ENCODE measurements at places on chromosomes 2 and 18. TPM values are rescaled to one million over a fixed set of nuclear protein-coding genes. Genes with fewer than 3 reads are reported as not detected.
A peak's percentile ranks its signal among the peaks of the same experiment; 100 is the strongest.

DNA sequence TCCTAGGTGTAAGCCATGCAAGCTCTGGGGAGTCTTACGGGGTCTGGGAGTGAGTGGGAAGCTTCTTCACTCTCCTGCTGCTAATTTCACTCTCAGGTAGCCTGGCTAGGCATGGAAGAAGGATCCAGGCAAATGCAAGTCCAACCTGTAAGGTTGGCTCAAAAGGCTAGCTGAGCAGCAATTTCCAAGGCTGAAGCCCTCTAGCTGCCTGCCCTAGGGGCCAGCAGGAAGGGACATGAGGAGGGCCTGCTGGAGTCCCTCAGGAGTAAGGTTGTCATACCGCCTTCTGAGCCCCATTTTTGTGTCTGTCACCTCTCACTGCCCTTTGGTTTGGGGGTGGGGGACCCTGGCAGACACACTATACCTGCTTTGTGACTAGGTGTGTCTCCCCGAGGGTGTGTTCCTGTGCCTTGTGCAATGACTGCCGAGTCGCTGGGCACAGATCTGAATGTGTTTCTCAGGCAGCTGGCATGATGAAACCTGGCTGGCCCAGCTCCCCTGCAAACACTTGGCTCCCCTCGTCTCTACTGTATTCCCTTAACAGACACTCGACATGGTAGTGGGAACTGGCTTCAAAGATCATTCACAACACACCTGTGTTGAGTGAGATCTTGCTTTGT lies 123.9 kb upstream of the FAM136A start:
- no peak overlapping the region for H3K4me3 ChIP-seq
- no peaks in the 10 kb centered on the region for H3K36me3 ChIP-seq
- no peaks in the 10 kb centered on the region for H3K4me1 ChIP-seq
- H3K27ac ChIP-seq: no peak overlapping the region
- DNase-seq: no peak

CXCR2 gene
- total RNA-seq: not detected

DNA sequence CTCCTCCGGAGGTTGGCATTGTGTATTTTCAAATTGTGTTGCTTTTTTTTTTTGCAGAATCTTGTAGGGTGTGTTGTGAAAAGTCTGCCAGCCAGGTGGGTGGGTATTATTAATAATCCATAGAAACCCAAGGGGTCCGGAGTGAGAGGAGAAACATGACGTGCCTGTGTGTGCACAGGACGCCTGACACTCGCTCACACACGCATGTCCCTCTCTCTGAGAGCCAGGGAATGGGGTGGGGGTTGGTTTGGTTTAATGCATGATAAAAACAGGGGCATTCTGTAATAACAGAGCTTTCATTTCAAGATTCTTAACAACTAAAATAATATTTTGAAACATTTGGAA lies 224.8 kb downstream of the FAM210A start:
- H3K27ac ChIP-seq: no peak overlapping the region
- no peaks in the 10 kb centered on the region for H3K27me3 ChIP-seq
- peaks cover 22% of the 10 kb centered on the region for H3K4me1 ChIP-seq
- no peak for DNase-seq
- H3K36me3 ChIP-seq: peaks cover 22% of the 10 kb centered on the region
- H3K4me3 ChIP-seq: no peak overlapping the region

REG3A gene
- not detected for total RNA-seq

- no peak overlapping the region for H3K4me3 ChIP-seq
- DNase-seq: no peak
- H3K36me3 ChIP-seq: no peaks in the 10 kb centered on the region
- H3K27ac ChIP-seq: no peak overlapping the region
- no peaks in the 10 kb centered on the region for H3K27me3 ChIP-seq
These were observed 89.9 kb downstream of the PTPRM start for GRCh38 chr18:7657050-7657449.

LINC00305 gene
- not detected for total RNA-seq

DNA sequence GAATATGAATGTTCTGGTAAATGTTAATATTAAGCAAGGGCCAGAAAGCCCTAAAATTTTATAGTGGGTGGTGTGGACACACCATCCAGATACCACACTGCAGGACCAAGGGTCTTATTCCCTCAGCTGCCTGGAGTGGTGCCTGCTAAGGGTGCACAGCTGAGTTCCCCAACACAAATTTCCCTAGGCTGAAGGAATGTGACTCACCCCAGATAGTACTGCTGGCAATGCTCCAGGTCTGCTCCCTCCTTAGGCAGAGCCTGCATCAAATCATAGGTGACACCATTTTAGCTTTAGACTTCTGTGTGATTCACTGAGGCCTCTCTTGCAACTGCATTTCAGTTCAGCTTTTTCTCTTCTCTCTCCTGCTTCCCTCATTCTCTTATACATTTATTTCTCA lies 321.1 kb downstream of the SATB2 start:
- no peaks in the 10 kb centered on the region for H3K4me1 ChIP-seq
- no peak overlapping the region for H3K4me3 ChIP-seq
- no peak for DNase-seq

CRYGC gene
- not detected for total RNA-seq

DNA sequence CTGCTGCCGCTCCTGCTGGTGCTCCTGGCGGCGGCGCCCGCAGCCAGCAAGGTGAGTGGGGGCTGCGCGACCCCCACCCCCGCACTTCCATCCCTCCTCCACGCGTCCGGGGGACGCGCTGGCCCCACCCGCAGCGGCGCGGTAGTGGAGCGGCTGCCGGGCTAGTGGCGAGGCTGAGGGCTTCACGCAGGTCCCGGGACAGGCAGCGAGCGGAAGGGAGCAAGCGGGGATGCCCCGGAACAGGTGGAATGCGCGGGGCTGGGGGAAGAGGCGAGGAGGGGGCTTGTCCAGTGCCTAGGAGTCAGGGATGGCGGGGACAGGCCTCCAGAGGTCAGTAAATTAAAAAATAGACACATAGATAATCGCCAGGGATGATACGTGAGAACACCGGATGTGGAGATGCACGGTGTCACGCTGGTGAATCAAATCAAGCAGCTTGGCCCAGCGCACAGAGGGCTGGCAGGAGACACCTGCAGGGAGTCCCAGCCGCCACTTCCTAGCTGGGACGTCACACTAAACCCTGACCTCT lies 403 bp downstream of the COL4A3 start:
- H3K36me3 ChIP-seq: no peaks in the 10 kb centered on the region
- peak overlapping the region; percentile 16 for H3K4me3 ChIP-seq
- no peak for DNase-seq
- peaks cover 23% of the 10 kb centered on the region for H3K27me3 ChIP-seq

SYT4 gene
- total RNA-seq: not detected

GRCh38 chr18:26434887-26435286 lies 113.5 kb downstream of the KCTD1 start:
- H3K27ac ChIP-seq: no peak overlapping the region
- H3K4me3 ChIP-seq: no peak overlapping the region
- H3K4me1 ChIP-seq: no peaks in the 10 kb centered on the region
- no peaks in the 10 kb centered on the region for H3K27me3 ChIP-seq
- no peak for DNase-seq

SETBP1 gene
- 0.41 TPM for total RNA-seq

DNA sequence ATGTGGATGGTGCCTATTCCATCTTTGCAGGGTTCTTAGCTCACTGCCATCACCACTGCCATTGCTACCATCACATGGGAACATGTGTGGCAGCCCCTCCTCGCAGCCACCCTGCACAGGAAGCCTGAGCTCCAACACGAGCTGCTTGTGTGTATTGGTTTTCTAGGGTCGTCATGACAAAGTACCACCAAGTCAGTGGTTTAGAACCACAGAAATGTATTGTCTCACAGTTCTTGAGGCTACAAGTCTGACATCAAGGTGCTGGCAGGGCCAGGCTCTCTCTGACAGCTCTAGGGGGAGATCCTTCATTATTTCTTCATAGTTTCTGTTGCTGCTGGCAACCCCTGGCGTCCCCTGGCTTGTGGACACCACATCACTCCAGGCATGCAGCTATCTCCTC lies 10.3 kb upstream of the IL1R2 start:
- H3K4me3 ChIP-seq: no peak overlapping the region
- H3K4me1 ChIP-seq: no peaks in the 10 kb centered on the region
- H3K27me3 ChIP-seq: no peaks in the 10 kb centered on the region
- no peaks in the 10 kb centered on the region for H3K36me3 ChIP-seq
- DNase-seq: no peak

- H3K4me3 ChIP-seq: no peak overlapping the region
- peaks cover 76% of the 10 kb centered on the region for H3K36me3 ChIP-seq
- H3K4me1 ChIP-seq: no peaks in the 10 kb centered on the region
- DNase-seq: no peak
- no peak overlapping the region for H3K27ac ChIP-seq
These were observed 62.2 kb downstream of the PPP4R1 start for GRCh38 chr18:9552191-9552590.

Measured in CD4-positive, alpha-beta T cell (primary cell).